Esophagus squamous epithelium (tissue), 5 donors: ENCODE measurements at places on chromosomes 2 and 18.

- no peak overlapping the region for H3K4me3 ChIP-seq
- H3K4me1 ChIP-seq: peaks cover 60% of the 10 kb centered on the region
- DNase-seq: no peak
Observed at GRCh38 chr2:127705391-127706065, 4.2 kb downstream of the SFT2D3 start.

DNA sequence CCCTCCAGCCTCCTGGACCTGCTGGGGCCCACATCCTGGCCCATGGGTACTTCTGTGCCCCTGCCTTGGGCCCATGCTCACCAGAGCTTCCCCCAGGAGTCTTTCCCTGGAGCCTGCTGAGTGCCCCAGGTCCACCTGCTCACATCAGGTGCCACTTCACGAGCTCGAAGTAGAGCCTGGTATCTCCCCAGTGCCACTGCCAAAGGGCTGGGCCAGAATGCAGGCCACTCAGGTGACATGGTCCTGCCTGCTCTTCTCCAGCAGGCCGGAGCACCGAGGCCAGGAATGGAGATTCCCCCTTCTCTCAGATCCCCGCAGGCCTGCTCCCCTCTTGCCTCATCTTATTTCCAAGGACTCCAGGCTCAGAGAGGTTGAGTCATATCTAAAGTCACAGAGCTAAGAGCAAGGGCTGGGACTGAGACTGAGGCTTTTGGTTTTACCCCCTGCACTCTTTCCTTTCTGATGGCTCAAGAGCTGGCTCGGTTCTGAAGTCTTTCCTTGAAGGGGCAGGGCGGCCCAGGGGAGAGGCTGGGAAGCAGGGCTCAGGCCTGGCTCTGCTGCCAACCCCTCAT, 79.2 kb downstream of the HS1BP3 start:
- no peaks in the 10 kb centered on the region for H3K27me3 ChIP-seq
- H3K27ac ChIP-seq: peak overlapping the region; percentile 5
- H3K4me3 ChIP-seq: no peak overlapping the region
- H3K4me1 ChIP-seq: no peaks in the 10 kb centered on the region

- no peaks in the 10 kb centered on the region for H3K27me3 ChIP-seq
- DNase-seq: no peak
- no peak overlapping the region for H3K27ac ChIP-seq
- no peak overlapping the region for H3K4me3 ChIP-seq
- no peaks in the 10 kb centered on the region for H3K4me1 ChIP-seq
- H3K36me3 ChIP-seq: no peaks in the 10 kb centered on the region
Observed at GRCh38 chr2:21103274-21103891, 20.4 kb upstream of the TDRD15 start.

DNA sequence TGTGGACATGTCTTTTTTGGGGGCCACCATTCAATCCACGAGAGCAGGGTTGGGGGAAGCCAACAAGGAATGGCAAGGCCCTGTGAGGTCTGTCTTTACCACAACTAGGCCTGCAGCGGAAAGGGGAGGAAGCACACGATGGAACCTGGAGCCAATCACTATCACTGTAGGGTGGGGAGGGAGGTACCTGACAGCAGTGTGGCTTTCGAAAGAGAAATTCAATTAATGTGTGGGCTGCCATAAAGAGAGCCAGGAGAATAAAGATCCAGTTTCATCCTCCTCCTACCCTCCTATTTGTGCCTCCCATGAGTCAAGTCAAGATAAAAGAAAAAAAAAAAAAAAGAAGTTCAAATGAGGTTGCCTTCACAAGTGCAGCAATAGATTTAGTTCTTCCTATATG, 18.9 kb upstream of the RBMS1 start:
- no peak for DNase-seq
- no peaks in the 10 kb centered on the region for H3K4me1 ChIP-seq
- no peak overlapping the region for H3K27ac ChIP-seq
- H3K27me3 ChIP-seq: no peaks in the 10 kb centered on the region
- H3K36me3 ChIP-seq: no peaks in the 10 kb centered on the region

DNA sequence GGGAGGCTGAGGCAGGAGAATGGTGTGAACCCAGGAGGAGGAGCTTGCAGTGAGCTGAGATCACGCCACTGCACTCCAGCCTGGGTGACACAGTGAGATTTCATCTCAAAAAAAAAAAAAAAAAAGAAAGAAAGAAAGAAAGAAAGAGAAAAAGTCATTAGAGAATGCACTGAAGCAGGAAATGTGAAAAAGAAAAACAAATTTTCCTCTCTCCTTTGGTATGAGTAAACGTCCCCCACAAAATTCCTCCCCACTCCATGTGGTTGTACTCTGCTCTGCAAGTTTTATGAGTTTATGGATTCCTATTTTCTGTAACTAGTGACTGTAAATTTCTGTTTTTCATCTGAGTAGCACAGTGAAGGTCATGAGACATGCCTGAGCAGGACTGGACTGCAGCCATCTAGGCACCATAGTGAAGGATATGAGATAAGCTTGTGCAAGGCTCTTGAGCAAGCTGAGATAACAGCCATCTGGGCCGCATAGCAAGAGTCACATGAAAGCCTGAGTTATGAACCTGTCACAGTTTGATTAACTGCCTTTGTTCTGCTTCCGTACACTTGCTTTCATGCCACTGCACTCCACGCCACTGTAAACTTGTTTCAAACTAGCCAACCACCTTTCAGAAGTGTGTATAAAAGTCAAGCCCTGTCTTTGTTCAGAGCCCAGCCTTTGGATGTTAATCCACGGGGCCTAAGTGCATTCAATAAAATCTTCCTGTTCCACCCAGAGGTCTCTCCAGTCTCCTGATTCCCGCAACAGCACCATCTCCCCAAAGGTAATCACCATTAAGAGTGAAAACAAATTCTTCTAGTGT, 50.2 kb downstream of the SKA1 start:
- H3K27me3 ChIP-seq: no peaks in the 10 kb centered on the region
- H3K27ac ChIP-seq: no peak overlapping the region
- DNase-seq: no peak
- H3K4me1 ChIP-seq: no peaks in the 10 kb centered on the region

DNA sequence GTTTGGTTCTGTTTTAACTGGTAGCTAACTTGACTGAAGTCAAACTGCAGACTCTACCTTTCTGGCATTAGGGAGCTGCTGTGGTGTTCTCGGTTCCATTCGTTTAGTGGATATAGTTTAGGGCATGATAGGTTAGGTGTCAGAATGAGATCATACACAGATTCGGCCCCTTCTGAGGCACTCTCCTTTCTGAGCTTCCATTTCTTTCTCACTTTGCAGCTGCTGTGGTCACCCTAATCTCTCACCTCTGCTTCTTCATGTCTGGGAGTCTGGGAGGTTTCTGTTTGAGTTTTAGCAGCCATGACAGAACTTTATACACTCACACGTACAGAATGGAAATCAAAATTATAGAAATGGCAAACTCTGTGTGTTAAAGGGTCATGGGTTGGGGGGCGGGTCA, 122.8 kb downstream of the ATP9B start:
- H3K36me3 ChIP-seq: no peaks in the 10 kb centered on the region
- H3K27me3 ChIP-seq: no peaks in the 10 kb centered on the region
- no peak overlapping the region for H3K27ac ChIP-seq
- H3K4me1 ChIP-seq: no peaks in the 10 kb centered on the region

DNA sequence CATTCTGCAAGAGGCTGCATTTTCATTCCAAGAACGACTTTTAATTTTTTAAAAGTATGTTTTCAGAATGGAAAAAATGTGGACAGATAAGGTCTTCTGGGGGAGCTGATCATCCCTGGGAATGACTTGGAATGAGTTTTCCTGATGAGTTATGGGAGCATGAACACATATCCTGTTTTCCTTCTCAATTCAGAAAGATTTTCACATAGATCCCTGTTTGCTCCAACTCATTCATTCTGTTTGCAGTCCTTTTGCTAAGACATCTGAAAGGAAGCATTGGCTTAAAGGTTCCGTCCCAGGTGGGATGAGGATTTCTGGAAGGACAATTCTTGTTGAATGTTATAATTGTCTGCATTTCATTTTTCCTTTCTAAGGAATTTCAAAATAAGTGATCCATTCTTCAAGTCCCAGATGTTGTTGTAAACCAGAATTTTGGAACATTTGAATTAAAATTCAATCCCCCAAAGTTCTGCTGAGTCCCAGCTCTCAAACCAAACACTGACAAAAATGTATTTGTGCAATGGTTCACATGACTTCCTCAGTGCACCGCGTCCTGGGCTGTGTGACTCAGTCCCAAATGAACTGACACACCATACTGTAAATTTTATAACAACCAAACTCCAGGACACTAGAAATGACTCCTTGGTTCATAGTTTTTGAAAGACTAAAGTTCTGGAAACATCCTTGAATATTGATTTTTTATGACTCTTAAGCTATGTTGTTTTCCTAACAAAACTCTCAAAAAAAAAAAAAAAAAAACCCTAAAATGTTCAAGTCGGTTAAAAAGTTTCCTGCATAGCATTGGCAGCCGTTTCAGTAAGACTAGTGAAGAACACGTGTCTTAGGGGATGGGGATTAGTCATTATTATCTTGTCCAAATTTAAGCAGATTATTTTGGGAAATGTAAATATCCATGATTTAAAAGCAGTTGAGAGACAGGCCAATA, 281.8 kb upstream of the TCF4 start:
- H3K36me3 ChIP-seq: no peaks in the 10 kb centered on the region
- no peak overlapping the region for H3K4me3 ChIP-seq
- H3K4me1 ChIP-seq: no peaks in the 10 kb centered on the region
- H3K27me3 ChIP-seq: no peaks in the 10 kb centered on the region

- no peak for DNase-seq
- peaks cover 13% of the 10 kb centered on the region for H3K36me3 ChIP-seq
- peak overlapping the region; percentile 72 for H3K27ac ChIP-seq
- peaks cover 12% of the 10 kb centered on the region for H3K4me1 ChIP-seq
- H3K27me3 ChIP-seq: no peaks in the 10 kb centered on the region
- no peak overlapping the region for H3K4me3 ChIP-seq
Observed at GRCh38 chr2:239113171-239113570, 265.3 kb downstream of the TWIST2 start.

GRCh38 chr2:149167001-149167780, 128.7 kb downstream of the LYPD6B start:
- H3K27me3 ChIP-seq: no peaks in the 10 kb centered on the region
- no peak overlapping the region for H3K4me3 ChIP-seq

GRCh38 chr2:113148606-113149552, 21.5 kb downstream of the IL1RN start:
- H3K4me1 ChIP-seq: no peaks in the 10 kb centered on the region
- H3K4me3 ChIP-seq: no peak overlapping the region
- H3K27me3 ChIP-seq: no peaks in the 10 kb centered on the region
- no peak overlapping the region for H3K27ac ChIP-seq
- no peaks in the 10 kb centered on the region for H3K36me3 ChIP-seq
- DNase-seq: no peak

DNA sequence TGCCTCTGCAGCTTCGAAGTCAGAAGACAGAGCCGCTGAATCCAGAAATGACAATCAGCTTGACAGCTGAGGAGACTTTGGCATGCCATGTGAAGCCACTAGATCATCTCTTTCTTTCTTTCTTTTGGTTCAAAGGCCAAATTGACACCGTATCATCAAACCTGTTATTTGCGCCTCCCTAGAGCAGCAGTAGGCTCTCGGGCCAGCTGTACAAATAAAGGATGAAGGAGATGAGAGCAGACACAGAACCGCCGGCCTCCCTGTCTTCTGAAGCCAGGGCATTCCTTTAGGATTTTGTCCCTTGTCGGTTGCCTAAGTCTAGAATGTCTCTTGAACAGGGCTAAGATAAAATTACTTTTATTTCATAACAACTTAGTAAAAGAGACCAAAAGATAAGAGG, 36.8 kb downstream of the COL4A4 start:
- H3K27ac ChIP-seq: no peak overlapping the region
- no peaks in the 10 kb centered on the region for H3K36me3 ChIP-seq
- no peaks in the 10 kb centered on the region for H3K27me3 ChIP-seq
- no peak overlapping the region for H3K4me3 ChIP-seq

DNA sequence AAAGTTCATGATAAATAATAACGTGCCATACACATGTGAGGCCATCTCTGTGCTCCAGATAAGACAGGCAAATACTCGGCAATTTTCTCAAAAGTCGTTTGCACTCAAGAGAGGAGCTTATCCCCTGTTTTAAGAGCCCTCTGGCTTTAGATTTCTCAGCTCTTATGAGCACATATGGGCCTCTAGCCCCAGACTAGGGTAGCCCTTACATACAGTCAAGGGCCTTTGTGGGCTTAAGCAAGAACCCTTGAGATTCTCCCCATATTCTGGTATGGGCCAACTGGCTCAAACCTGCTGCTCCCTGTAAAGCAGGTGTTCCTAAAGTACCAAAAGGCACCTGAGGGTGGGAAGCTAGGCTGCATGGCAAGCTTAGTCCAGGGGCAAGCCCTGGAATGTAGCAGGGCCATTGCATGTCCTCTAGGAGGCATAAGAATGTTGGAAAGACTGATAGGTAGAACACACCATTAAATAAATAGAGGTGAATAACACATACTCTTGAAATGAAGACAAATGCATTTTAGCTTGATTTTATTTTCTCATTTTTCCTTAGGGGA, 66.1 kb downstream of the FASTKD2 start:
- H3K36me3 ChIP-seq: no peaks in the 10 kb centered on the region
- H3K4me1 ChIP-seq: no peaks in the 10 kb centered on the region
- no peak overlapping the region for H3K27ac ChIP-seq
- H3K4me3 ChIP-seq: no peak overlapping the region

DNA sequence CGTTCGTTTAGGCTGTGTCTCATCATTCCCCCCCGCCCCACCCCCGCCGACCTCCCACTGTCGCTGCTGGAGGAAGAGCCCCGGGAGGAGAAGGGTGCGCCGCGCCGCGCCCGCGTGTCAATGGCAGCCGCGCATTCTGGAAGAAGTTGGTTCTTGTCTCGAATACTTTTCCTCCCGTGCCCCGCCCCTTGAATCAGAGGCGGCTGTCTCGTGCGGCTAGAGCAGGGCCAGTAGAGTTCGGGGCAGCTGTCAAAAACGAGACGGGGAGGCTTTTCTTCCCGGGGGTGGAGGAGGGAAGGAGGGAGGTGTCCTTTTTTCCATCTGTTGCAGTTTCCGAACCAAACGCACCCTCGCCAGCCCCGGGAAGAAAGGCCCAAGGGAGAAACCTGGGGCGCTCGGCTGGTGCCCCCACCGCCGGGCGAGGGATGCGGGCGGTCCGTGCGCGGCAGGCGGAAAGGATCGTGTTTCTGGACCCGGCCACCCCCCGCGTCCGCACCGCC, 410 bp upstream of the TGIF1 start:
- H3K4me3 ChIP-seq: peak overlapping the region; percentile 95
- DNase-seq: peak; percentile 67
- H3K27me3 ChIP-seq: no peaks in the 10 kb centered on the region

GRCh38 chr2:164706522-164706921, 85.2 kb upstream of the GRB14 start:
- H3K27me3 ChIP-seq: no peaks in the 10 kb centered on the region
- no peak overlapping the region for H3K27ac ChIP-seq
- DNase-seq: no peak
- H3K36me3 ChIP-seq: peaks cover 53% of the 10 kb centered on the region
- no peaks in the 10 kb centered on the region for H3K4me1 ChIP-seq
